ENCODE measurements at places on chromosomes 3 and 15. TPM values are rescaled to one million over a fixed set of nuclear protein-coding genes. Genes with fewer than 3 reads are reported as not detected.

ZBBX gene
- total RNA-seq = not detected

IMPG2 gene
- 0.11 TPM for total RNA-seq

TM4SF4 gene
- not detected for total RNA-seq

TLNRD1 gene
- 5.5 TPM for total RNA-seq

ITIH4 gene
- total RNA-seq = 5.0 TPM

RARRES1 gene
- 8.4 TPM for total RNA-seq

XCR1 gene
- total RNA-seq = not detected

LRRC34 gene
- 1.6 TPM for total RNA-seq

TRANK1 gene
- total RNA-seq = 6.6 TPM

ARPP21 gene
- not detected for total RNA-seq

CYP8B1 gene
- total RNA-seq = not detected

GP5 gene
- not detected for total RNA-seq

DNA sequence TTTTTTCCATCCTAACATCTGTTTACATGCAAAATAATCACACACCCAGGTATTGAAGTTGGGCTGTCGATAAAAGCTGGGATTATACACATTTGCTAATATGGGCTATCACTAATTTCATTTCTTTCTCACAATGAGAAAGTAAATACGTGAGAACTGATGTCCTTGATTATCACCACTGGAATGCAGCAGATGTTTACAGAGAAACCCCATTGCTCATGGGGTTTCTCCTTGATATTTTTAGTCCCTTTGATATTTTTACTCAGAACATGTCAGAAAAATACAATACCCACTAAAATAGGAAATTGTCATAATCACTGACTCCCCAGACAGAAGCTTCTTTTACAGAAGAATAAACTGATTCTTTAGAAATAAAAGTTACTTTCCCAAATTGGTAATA is 535.1 kb upstream of the CCDC54 start:
- DNase-seq = no peak

GRCh38 chr15:62904041-62904910 is 138.3 kb upstream of the TPM1 start:
- DNase-seq = no peak

GRCh38 chr3:137108699-137109440 is 151.1 kb downstream of the IL20RB start:
- DNase-seq = no peak

DNA sequence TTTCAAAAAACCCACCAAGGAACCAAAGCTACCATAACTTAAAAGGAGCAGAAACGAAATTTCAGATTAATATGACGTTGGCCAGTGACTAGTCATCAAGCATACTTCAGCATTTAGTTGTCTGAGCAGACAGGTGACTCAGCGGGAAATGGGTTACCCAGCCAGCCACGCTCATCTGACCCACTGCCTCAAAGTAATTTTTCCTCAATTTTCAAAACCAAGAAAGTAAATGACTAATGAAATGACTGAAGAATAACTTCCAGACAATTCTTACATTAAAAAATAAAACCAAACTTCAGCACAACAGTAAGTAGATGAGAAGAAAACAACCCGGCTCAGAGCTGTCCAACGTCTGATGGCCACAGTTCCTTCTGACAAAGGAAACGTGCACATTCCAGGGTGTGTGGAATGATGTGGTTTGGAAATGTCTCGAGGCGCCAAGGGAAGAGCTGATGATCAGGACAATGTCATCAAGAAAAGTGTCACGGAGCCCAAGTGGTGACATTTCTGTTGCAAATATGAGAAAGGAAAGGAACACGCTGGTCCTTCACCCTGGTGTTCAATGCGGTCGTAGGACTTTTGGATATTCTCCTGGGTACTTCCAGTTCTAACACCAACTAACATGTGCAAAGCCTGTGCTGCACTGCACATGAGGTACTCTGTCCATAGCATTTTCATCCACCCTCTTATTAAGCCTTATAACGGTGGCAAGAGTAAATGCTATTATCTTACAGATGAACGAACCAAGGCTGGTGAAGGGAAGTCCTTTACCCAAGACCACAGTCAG is 79.1 kb downstream of the FOXP1 start:
- DNase-seq = no peak

GRCh38 chr3:62876064-62876463 is 848 bp upstream of the CADPS start:
- DNase-seq = peak; percentile 42

DNA sequence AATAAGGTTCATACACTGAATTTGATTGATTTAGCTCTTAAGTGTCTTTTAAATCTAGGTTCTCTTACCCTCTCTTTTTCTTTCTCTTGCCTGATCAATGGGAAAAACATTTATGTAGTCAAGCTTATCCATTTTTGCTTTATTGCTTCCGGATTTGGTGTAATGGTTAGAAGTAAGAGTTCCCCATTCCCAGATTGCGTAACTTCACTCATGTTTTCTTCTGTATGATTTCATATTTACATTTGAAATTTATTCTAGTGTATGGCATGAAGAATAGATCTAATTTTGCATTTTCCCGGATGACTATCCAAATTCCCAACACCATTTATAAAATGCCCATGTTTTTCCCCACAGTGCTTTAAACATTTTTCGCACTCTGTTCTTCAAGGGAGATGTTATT is 27.9 kb upstream of the SV2B start:
- DNase-seq = no peak

- no peak for DNase-seq
Measured at GRCh38 chr3:52563984-52564383, 27.6 kb downstream of the UQCC5 start.

DNA sequence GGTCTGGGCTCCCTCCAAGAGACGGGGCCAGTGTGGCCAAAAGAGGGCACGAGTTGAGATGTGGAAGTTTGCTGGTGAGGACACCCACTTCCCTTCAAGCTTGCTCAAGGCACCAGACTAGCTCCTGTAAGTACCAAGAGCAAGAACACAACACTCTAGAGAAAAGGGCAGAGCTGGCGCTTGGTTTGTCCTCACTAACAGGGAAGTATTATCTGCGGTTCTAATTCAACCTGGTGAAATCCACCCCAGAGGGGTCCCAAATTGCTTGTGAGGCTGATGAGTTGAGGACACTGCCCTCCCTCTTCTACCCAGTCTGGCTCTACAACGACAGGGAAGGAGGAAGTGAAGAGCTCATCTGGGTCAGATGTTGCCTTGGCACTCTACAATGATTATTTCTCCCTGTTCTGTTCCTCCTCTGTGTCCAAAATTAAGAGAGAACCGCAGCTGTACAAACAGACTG is 16.9 kb upstream of the FSIP1 start:
- no peak for DNase-seq

Measured in left ventricle myocardium inferior (tissue), 1 donor.